NCI-H187 treated with DMSO at 0.1 percent for 48 hours (cell line): ENCODE measurements at places on chromosomes 16 and 17.

DNA sequence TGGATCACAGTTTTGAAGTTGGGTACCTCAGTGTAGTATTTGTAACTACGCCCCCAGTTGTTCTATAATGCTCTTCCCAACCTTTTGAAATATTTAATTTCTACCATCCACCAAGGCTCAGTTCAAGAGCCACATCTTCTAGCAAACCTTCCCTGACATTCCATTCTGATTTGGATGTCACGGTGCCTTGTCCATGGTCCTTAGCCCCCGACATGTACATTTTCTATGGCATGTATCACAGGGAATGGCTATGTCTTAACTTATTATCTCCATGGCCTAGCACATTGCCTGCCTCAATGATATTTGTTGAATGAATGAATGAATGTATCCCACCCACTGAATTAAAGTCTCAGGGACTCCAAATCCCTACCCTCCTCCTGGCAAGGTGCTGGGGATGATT, 6.4 kb upstream of the KRT28 start:
- DNase-seq: no peak

GRCh38 chr16:8026450-8026849, 563.9 kb downstream of the TMEM114 start:
- no peak for DNase-seq

DNA sequence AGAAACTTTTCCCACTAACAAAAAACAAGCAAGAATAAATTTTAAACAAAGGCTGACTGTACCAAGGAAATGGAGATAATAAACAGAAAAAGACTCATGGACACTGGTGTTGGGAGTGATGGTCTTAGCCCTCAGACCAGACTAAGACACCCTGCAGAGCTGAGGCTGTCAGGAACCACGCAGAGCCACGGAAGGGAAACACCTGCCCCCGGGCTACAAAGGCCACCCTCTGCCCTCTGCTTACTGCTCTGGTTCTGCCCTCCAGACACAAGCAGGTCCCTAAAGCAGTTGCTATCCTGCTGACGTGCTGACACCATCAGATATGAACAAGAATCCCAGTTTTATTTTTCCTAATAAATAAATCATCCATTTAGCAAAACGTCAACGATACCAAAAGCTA, 80.0 kb downstream of the ANKRD11 start:
- DNase-seq: no peak

GRCh38 chr16:54953461-54953860, 22.8 kb downstream of the IRX5 start:
- DNase-seq: no peak

DNA sequence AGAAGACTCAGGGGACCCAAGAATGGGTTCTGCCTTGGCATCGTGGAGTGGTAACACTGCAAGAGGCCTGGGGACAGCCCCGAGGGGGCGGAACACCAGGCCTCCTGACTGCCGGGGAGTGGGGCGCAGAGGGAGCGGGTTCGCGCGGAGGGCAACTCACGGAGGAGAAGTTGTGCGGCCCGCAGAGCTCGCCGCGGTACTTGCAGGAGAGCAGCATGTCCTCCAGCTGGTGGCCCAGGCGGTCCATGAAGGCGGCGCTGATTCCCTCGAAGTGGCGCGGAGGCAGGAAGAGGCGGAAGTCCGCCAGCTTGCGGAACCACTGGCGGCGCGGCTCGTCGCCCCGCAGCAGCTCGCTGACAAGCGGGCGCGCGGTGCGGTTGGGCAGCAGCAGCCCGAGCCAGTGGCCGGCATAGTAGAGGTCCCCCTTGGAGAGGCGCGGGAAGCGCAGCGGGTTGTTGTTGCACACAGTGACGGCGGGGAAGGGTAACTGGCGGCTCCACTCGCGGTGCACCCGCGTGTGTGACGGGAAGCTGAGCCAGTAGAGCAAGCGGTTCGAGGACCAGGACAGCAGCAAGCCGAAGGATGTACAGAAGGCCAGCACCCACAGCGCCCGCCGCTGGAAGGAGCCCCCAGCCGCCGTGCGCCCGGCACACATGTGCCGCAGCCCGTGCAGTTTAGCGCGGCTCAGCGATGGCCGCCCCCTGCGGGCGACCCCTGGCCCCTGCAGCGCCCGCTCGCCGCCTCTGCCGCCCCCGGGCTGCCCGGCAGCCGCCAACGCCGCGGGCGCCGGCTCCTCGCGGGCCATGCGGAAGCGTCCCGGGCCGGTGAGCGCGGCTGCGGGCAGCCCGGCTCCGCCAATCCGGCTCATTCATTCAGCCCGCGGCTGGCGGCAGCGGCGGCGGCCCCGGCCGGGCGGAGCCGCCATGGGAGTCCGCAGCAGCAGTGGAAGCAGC, 1.6 kb downstream of the ASIC2 start:
- DNase-seq: no peak

DNA sequence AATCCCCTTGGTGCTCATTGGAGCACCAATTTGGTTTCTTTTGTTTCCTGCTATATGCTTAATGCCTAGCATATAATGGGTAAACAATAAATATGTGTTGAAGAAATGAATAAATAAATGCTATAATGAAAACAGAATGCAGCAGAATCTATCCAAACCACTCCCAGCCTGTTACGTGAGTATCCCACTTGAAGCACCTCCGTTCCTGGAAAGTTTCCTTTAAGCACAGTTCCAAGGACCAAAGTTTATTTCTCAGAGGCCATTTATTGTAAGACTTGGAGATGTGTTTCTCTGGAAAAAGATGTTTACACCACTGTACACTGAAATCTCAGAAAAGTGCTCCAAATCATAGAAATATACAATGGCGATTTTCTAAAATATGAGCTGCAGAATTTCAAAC, 187.0 kb downstream of the SOX9 start:
- no peak for DNase-seq

- no peak for DNase-seq
These were observed 29.5 kb upstream of the ULK2 start for GRCh38 chr17:19897090-19897837.

GRCh38 chr16:66342294-66342900, 24.1 kb upstream of the CDH5 start:
- DNase-seq: no peak

GRCh38 chr17:58985971-58986370, 120.7 kb downstream of the TRIM37 start:
- DNase-seq: no peak

- no peak for DNase-seq
These were observed 24.0 kb upstream of the CDC42EP4 start for GRCh38 chr17:73335591-73336407.

DNA sequence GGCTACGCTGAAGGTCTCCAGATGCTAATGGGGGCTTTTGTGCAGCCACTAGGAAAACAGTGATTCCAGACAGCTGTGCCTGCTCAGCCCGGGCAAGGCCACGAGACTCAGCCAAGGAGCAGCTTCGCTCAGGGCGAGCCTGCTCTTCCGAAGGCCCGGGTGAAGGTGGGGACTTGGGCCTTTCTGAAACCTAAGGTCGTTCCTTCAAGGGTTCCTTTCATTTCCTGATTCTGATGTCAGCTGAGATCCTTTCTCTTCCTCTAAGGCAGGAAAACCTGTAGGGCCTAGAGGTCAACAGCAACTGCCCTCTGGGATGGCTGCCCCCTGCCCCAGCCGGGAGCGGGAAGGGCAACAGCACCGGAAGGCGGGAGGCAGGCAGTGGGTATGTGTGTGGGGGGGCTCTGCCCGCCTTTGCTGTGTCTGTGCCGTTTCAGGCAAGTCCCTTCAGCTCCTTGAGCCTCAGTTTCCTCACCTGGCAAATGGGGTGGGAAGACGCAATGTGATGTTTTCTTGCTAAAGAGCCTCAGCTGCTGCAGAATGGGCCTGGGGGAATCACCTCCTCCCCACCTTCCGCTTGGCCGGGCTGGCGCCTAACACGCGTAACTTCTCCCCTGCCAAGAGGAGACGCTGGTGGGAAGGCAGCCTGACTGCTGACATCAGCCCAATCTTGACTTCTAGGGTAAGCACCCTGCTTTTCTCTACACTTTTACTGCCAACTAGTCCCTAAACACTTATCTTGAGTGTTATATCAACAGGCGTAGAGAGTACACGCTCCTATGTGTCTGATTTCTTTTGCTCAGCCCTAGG, 32.8 kb downstream of the IRF8 start:
- DNase-seq: no peak
